ENCODE measurements at places on chromosomes 11 and 22.
A peak's percentile ranks its signal among the peaks of the same experiment; 100 is the strongest.

GRCh38 chr11:131977854-131978253, 607.4 kb downstream of the NTM start:
- DNase-seq: no peak

DNA sequence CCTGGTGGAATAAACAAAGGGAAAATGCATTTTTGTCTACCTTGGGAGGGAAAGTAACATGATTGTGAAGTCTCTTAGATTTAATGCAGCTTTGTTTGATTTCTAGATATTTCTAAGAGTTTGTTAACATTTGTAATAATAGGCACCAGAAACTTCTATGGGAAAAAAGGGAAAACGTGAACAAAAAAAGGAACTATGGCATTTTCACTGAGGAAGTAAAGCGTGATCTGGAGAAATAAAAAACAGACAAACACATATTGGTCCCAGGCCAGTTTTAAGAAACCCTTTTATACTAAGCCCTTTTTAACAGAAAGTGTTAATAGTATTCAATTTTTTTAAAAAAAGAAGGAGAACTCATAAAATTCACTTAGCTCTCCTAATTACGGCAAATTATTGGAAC, 6.9 kb upstream of the MS4A7 start:
- no peak for DNase-seq

DNA sequence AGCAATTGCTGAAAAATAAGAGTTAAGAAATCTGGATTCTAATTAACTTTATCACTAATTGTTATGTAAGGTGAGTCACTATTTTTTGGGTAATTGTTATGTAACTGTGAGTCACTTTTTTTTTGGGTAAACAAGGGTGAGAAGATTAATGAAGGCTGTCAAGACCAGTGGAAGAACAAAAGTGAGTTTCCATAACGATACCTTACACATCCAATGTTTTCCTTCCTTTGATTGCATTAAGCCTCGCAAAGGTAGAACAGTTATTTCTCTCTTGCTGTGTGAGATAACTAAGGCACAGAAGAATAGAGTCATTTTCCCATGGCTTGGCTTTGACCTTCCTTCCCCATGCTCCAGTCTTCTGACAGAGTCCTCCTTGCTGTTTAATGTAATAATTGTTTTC, 374.7 kb downstream of the DDX10 start:
- DNase-seq: no peak

GRCh38 chr22:44455151-44455962, 42.7 kb downstream of the RTL6 start:
- peak; percentile 83 for DNase-seq

DNA sequence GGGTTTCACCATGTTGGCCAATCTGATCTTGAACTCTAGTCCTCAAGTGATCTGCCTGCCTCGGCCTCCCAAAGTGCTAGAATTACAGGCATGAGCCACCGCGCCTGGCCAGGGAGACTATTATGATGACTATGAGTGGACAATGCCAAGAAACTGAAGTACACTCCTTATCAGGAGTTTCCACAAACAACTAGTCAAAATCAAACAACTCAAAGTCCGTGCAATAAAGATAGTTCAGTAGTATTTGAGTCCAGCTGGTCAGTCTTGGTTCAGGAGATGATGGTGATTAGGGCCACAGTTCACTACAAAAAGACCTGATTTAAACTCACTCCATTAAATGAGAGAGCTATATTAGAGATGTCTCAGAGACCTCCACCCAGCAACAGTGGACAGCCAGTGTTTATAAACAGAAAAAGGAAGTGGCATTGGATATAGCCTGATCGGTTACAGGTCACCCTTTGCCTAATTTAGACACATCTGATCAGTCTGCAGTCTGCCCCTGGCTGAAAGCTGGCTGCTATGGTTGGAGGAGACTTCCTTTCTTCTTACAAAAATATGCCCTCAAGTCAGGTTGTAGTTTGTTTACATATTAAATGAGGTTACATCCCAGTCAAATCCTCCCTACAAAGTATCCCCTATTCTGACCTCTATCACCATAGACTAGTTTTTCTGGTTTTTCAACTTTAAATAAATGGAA, 17.0 kb downstream of the CD3E start:
- DNase-seq: no peak

DNA sequence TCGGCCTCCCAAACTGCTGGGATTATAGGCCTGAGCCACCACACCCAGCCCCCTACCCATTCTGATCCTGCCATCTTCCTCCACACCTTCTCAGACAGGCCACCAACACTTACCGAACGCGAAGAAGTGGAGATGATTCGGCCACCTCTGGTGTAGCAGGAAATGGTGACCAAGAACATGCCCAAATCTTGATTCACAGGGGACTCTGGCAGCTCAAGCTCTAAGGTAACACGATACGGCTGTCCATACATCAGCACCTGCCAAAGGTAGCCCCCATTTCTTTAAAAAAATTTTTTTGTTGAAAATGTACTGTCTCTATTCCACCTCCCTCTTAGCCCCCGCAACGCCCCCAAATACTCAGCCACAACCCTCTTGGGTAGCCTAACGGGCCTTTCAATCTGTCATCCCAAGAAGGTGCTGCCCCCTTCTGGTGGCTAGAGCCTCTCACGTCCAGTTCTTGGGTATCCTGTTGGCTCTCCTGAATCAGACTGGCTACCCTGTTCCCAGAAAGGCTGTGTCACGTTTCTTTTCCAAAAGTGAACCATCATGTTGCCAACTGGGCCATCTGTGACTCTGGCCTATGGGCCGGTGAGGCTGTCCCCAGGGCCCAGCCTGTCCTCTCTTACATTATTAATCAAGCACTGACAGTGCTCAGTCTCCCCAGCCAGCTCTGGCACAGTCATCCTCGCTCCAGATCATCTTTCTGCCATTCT, 5.3 kb upstream of the LRRN4CL start:
- peak; percentile 89 for DNase-seq

DNA sequence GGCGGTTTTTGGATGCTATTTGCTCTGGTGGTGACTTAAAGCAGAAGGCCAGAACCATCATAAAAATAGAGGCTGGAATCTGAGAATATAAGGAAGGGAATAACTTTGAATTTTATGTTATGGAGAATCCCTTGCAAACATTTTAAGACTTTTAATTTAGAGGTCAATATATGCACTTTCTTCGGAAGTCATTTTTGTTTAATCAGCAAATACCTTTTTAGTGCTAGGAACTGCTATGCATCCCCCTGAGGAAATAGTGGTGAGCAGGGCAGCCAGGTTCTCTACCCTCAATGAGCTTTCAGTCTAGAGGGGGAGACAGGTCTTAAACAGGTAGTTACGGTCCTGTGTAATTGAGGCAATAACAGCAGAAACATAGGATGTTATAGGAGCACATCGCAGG, 266.5 kb upstream of the MPPED2 start:
- no peak for DNase-seq

- no peak for DNase-seq
Observed at GRCh38 chr11:2836315-2837095, 49.1 kb downstream of the CDKN1C start.

DNA sequence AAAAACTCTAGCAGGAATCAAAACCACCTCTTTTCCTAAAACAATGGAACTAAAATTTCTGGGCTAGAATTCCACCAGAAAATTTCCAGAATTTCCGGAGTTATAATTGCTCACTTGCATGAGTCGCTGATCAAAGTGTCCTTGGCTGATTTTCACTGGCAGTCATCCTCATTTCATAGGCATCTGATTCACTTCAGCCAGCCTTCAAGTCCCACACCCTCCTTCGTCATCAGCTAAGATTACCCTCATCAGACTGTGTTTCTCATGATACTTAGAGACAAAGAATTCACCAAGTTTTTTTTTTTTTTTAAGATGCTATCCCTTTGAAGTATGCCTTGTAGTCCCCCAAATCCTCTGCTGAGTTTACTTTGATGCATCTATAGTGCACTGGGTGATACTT, 71.5 kb upstream of the RAB38 start:
- no peak for DNase-seq

- DNase-seq: no peak
Observed at GRCh38 chr11:75449271-75449670, 16.3 kb upstream of the KLHL35 start.

DNA sequence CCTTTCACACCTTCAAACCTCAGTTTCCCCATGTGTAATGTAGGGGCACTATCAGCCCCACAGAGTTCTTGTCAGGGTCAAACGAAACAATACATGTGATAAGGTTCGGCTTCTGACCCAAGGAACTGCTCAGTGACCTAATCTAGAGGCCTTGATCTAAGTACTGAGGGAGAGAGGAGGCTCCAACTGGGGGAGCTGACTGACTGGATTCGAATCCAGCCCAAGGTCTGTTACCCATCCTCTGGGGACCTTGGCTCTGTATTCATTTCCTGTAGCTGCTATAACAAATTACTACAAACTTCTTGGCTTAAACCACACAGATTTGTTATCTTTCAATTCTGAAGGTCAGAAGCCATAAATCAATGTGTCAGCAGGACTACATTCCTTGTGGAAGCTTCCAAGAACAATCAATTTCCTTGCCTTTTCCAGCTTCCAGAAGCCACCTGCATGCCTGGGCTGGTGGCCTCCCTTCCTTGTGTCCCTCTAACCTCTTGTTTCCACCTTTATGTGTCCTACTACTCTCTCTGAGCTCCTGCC, 10.7 kb upstream of the ANAPC15 start:
- no peak for DNase-seq

GRCh38 chr11:67022961-67023956, at the start of gene SYT12:
TSS of gene SYT12 (plus strand) at chr11:67023134. CDS start at chr11:67030145, 7,011 bp downstream.
- DNase-seq: peak; percentile 65

- no peak for DNase-seq
Observed at GRCh38 chr11:37968148-37968547, 1370.1 kb upstream of the RAG2 start.

DNA sequence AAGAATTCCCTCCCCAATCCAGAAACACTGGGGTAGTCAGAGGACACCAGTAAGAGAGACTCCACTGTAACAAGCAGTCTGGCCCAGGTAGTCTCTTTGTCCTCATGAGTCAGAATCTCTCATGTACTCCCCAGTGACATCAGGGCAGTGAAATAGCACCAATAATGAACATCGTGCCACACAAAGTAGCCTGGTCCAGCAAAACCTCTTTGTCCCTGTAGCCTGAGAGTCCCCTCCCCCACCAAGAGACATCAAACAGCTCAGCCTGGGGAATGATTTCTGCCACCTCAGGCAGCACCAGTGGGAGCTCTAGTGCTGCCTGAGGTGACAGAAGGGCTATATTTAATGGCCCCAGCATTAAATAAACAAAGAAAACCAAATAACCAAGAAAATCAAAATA, 88.1 kb downstream of the SBF2 start:
- no peak for DNase-seq

DNA sequence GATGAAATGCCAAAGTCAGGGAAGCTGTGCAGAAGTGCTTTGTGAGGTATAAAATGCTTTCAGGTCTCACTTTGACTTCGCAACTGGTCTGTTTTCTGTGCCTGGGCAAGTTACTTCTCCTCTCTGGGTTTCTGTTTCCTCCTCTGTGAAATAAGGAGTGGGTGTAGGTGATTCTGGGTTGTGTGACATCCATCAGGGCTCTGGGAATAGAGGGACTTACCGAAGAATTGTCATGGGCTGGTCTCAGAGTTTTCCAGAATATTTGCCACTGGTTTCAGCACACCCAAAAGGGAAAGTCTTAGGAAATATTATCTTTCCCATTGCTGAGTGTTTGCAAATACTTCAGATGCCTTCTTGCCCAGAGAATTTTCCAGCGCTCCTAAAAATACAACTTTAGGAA, 118.4 kb downstream of the KIAA1671 start:
- no peak for DNase-seq

- no peak for DNase-seq
Observed at GRCh38 chr11:12274056-12274455, 103.3 kb upstream of the PARVA start.

GRCh38 chr11:69058511-69059270, 10.0 kb downstream of the TPCN2 start:
- no peak for DNase-seq
